Activated CD4-positive, CD25-positive, alpha-beta regulatory T cell treated with anti-CD3 and anti-CD28 coated beads, Interleukin-2, amount 50 U/mL, for 24 hours (primary cell): ENCODE measurements at places on chromosomes 1 and 21.

GRCh38 chr1:144101397-144102045 lies 129.7 kb upstream of the FAM72C start:
- ATAC-seq: no peak

- no peak for ATAC-seq
Observed at GRCh38 chr1:91791691-91792488, 94.1 kb downstream of the TGFBR3 start.

DNA sequence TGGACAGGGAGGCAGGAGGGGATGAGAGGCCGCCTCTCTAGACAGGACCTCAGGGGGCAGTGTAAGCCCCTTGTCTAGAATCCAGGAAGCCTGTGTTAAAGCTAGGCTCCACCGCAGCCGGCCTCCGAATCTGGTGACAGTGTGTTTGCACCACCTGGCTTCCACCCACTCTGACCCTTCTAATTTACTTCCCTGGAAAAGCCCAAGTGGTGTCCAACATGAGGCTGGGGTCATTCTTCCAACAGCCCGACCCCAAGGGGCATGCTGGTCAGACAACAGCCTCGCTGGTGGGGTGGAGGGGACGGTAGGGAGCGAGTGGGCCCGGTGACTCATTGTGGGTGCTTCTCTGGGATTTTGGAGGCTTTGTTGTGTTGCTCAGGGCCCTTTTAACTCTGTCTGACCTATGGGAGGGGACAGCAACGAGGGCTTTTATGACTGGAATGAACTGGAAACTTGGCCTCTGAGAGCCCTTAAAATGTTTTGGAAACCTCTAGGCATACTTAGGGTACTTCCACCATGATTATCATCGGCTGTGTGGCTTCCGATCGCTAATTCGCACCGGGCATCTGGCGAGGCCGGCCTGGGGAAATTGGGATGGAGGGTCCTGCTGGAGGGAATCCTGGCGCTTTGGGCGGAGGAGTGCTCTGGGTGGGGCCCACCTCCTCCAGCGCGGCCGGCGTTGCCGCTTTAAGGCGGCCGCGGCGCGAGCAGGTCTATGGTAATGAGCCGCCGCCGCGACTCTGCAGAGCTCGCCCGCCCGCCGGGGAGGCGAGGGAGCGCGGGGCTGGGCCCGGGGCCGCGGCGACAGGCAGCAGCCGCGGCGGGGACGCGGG lies at the start of gene CELSR2:
Gene CELSR2, plus strand, starts transcription at position 743 of the 833 bp plus-strand sequence. CDS start 541 bp downstream, outside the sequence.
- ATAC-seq: peak; percentile 91

- ATAC-seq: no peak
Observed at GRCh38 chr21:41112740-41113692, 54.9 kb upstream of the BACE2 start.

GRCh38 chr1:70536708-70537366 lies 125.8 kb downstream of the CTH start:
- no peak for ATAC-seq

DNA sequence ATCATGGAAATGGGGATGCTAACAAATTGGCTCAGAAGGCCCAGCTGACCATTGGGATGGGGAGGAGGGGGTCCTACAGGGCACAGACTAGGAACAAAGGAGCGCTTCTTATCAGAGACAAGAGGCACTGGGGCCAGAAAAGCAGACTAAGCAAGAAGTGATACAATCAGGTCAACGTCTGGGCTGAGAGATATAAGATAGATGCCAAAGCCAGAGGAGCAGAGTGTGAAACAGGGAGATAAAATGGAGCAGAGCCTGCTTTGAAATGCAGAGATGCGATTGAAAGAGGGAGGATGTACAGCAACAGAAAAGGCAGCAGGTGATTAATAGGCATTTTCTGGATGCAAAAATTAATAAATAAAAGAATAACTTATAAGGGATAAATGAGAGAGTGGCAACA lies 127.5 kb upstream of the SAMSN1 start:
- no peak for ATAC-seq

DNA sequence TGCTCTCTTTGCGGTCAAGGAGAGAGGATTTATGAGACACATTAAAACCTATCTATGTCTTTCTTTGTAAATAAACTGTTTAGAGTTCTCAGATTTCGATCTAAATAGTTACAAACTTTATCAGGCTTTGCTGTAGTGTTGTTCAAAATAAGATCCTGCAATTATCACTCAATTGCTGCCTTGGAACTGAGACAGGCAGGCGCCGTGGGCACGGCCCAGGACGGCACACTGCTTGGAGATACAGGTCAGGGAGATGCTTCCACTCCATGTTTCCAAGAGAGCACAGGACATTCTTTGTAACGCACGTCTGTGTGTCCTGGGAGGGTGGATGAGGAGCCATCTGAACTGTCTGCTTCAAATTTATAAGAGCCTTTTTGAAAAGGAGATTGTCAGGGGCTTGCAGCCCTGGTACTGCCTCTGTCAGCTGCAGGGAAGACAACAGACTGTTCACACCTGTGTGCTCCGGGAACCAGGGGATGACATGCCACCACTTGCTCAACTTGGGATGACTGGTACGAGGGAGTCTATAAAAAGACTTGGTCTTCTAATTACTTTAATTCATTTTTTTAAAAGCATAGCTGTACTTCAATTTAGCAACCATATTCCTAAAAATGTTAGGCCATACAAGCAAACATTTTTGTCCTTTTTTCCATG lies 472.9 kb upstream of the RUNX1 start:
- ATAC-seq: no peak

GRCh38 chr1:198620951-198621824 lies 17.7 kb upstream of the PTPRC start:
- peak; percentile 68 for ATAC-seq

GRCh38 chr1:243268751-243269460 lies 13.1 kb downstream of the SDCCAG8 start:
- ATAC-seq: no peak

- no peak for ATAC-seq
Observed at GRCh38 chr1:222042120-222042519, 300.2 kb upstream of the DUSP10 start.

DNA sequence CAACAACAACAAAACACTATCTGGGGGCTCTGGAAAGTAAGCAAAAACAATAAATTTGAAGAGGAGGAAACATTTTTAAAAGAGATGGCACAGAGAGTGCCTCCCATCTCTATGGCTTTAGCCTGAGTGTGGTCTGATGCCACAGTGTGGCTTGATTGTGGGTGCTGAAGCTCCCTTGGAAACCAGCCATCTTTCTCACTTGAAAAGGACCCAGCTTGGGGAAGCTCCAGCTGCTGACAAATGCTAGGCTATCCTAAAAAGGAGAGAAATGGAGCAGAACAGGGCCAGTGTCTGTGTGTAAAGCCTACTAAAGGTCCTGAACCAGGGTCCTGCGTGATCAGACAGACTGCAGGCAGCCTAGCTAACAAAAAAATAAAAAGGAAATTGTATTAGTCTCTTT lies 642.0 kb upstream of the PTBP2 start:
- no peak for ATAC-seq

GRCh38 chr1:23963617-23964234 lies 4.1 kb downstream of the PNRC2 start:
- ATAC-seq: no peak

GRCh38 chr1:245582026-245582425 lies 427.2 kb downstream of the KIF26B start:
- ATAC-seq: no peak

- no peak for ATAC-seq
Observed at GRCh38 chr1:177032434-177032833, 132.1 kb downstream of the ASTN1 start.

- ATAC-seq: no peak
Observed at GRCh38 chr1:22971611-22972405, 858 bp downstream of the LACTBL1 start.

- no peak for ATAC-seq
Observed at GRCh38 chr1:39573736-39574624, 2.6 kb downstream of the PABPC4 start.

DNA sequence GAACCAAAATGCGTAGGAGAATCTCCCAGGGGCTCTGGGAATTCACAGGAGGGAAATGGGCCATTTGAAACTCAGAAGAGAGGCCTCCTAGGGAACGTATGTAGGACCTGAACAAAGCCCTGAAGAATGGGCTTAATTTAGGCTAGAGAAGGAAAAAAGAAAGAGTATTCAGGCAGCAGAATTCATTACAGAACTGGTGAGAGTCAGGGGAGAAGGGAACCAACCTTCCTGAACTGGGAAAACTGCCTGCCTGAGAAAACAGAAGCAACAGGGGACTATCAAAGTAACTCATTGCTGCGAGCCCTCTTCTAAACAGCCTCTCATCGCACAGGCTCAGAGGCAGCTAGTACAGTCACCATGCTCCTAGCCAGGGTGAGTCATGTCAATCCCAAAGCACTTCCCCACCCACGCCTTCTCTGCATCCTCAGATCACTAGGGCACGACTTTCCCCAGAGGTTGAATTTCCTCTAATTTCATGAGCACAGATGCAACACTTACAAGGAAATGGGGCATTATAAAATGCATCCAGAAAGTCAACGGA lies 98.1 kb downstream of the ADSS2 start:
- ATAC-seq: no peak

GRCh38 chr1:201063145-201063544 lies 39.6 kb upstream of the KIF21B start:
- ATAC-seq: no peak

- ATAC-seq: no peak
Observed at GRCh38 chr1:211511947-211512346, 20.0 kb upstream of the RD3 start.

DNA sequence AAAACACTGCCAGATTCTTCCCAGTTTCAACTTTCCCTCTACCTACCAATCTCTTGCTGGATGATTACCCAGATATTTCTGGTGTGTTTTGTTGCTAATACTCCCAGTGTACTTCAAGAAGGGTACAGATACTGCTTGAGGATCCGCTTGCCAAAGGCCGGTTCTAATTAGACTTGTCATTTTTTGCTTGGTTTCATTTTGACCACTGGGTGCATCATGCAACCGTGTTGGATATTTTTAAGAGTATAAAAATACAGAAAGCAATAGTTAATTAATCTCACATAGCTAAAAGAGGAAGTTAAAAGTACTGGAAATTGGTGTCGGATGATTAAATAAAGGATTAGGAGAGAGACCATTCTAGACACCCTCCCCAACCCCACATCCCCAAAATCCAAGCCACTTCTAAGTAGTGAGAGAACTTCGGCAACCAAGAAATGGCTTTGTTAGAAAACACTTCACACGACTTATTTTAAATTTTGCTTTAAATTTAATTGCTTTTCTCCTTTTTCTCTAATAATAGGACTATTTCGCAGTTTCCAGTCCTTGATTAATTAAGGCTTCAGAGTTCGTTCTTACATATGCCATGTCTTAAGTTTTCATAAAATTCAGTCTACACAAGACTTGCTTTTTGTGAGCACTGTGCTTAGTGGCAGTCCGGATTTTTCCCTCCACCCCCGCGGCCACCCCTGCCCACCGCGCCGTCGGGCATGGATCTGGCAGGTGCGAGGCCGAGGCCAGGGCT lies 2.5 kb upstream of the CDKN2C start:
- no peak for ATAC-seq

GRCh38 chr1:202697038-202697437 lies 13.2 kb downstream of the SYT2 start:
- no peak for ATAC-seq

DNA sequence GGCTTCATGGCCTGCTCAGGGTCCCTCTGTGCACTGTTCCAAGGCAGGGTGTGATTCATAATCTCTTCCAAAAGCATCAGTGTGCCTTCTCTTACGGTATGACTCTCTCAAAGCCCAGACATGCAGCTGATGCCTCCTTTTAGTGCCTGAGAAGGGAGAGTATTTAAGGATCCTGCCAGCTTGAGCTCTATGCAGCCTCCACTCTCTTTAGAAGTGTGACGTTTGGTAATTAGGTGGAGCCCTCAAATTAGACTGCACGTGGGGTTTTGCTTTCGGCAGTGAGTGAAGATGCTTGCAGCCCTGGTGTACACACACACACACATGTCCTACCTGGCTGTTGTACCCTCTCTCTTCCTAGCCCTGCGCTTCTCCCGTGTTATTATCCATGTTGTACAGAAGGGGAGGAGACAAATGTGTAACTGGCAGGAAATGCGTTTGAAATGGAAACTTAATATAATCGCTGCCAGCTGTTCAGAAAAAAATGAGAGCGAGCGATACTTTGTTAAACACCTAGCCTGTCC lies 2.6 kb upstream of the C1orf174 start:
- ATAC-seq: no peak

DNA sequence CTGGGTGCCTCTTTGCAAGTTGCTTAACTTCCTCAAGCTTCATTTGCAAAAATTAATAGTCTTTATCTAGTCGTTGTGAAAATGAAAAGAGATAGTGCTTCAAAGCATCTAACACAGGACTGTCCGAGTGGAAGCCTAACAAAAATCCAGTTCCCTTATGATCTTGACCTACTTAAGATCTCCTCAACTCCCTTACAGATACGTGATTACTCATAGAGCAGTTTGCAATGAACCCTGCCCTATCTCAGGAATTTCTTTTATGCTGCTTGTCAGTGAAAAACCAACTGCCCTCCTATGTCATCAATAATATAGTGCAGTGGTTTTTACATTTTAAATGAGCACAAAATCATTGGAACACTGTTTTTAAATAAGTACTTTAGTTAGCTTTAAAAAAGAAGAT lies 314.3 kb downstream of the BACH1 start:
- ATAC-seq: no peak

- no peak for ATAC-seq
Observed at GRCh38 chr1:9900142-9901043, 9.7 kb downstream of the CTNNBIP1 start.

DNA sequence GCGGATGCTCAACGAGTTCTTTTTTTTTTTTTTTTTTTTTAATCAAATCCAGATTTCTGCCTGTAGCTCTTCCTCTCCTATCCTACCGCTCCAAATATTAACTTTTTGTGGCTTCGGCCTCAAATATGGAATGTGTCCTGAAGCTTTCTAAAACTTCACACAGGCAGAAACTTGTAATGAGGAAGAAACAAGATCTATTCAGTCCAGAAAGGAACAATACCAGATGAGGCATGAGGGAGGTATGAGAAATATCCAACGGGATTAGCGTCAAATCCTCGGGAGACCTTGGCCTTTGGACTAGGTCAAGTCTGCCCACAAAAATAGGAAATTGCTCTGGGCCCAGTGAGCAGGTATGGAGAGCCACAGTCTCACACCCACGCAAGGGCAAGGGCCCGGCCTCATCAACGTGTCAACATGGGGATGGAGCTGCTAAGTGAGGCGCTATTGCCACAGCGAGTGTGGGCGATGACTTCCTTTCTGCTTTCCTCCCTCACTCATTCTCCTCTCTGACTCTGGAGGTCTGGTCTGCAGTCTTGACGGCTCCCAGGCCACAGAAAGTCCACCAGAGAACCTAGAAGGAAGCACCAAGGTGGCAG lies 66.6 kb downstream of the BCAR3 start:
- peak; percentile 46 for ATAC-seq

DNA sequence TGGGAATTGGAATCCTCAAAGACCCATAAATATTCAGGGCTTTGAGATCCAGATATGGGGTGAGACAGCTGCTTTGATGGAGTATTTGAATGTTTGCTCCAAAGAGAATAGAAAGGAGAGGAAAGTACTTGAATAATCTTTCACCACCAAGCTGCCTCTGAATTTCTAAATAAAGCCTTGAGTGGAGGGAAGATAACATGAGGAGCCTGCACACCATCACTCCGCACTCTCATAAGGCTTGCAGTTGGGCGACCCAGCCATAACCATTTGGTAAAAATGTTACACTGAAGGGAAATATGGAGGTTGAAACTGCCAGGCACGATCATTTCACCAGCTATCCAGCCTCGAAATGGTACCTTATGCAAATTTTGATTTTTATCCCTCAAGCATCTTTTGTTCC lies 38.4 kb downstream of the VCAM1 start:
- ATAC-seq: no peak

- no peak for ATAC-seq
Observed at GRCh38 chr1:162252214-162252613, 124.4 kb downstream of the SPATA46 start.

- ATAC-seq: no peak
Observed at GRCh38 chr1:53417074-53417511, 42.1 kb upstream of the DMRTB1 start.

- ATAC-seq: no peak
Observed at GRCh38 chr1:103337779-103338178, 187.7 kb upstream of the RNPC3 start.
